ENCODE measurements at places on chromosomes 16 and 17.

GRCh38 chr16:5377280-5377898, 279.8 kb upstream of the EEF2KMT start:
- DNase-seq = no peak

- DNase-seq = no peak
Measured at GRCh38 chr16:9139965-9140364, 48.5 kb downstream of the HAPSTR1 start.

DNA sequence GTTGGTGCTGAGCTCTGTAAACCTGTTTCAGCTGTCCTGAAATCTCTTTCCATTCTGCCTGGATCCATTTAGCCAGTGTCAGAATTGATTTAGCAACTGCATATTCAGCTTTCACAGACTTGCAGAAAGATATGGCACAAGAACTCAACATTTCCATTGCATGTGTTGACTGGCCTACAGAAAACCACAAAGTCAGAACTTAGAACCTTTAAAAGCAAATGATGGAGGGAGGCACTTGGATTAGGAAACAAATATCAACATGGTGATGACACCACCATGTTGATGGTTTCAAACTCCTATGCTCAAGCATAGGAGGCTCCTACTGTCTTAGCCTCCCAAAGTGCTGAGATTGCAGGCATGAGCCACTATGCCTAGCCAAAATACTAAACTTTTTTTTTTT, 52.3 kb upstream of the ARL6IP1 start:
- no peak for DNase-seq

DNA sequence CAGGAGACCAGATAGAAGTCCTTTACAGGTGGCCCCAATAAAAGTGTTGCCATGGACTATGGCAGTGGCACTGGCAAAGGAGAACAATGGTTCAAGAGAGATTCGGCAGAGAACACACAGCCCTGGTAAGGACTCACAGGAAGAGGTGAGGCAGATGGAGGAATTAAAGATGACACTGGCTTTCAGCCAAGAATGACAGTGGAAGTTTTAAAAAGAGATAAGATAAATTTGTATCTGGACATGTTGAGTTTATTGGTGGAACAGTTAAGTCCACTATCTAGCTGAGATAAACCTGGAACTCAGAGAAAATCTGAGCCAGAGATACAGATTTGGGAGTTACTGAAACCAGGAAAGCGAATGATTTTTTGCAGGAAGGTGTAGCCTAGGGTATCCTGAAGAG, 20.1 kb downstream of the CMC2 start:
- DNase-seq = no peak

- DNase-seq = no peak
Measured at GRCh38 chr17:70405492-70406220, 236.3 kb downstream of the KCNJ2 start.

DNA sequence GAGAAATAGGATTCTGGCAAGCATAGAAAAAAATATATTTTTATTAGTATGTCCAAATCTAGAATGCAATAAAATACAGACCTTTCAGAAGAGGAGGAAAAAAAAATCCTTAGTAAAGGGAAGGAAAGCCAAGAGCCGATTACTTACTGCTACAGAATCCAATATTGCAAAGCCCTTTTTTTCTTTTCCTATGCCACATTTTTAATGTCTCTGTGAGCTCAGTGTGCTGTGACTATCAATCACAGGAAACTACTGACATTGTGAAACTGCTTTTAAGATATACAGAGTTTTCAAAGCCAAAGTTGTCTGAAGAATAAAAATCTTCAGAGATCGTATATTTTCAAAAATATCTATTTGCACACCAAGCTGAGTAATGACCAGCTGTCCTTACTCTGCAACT, 120.4 kb downstream of the CHD9NB start:
- no peak for DNase-seq

DNA sequence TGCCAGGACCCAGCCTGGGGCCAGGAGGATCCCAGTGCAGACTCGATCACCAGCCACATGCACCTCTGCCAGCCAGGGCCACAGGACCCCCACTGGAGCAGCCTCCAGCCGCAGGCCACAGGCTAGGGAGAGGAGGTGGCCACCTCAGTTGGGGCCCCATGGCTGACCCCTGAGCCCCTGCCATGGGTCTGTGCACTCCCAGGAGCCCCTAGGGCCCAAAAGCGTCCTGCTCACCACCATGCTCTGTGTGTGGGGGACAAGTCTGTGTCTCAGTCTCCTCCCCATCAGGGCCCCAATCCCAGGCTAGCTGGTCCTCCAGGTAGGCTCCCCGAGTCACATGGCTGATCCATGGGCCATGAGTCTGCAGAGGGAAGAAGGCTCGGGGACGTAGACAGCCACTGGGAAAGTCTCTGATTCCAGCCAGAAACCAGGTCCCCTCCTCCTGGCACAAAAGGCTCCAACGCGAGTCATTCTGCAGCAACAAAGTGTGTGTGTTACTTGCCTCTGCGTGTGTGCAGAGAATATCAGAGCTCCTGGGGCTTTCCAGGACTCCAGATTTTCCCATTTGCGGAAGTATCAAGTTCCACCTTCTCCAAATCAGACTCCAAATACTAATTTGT, 6.1 kb upstream of the PRSS8 start:
- no peak for DNase-seq

DNA sequence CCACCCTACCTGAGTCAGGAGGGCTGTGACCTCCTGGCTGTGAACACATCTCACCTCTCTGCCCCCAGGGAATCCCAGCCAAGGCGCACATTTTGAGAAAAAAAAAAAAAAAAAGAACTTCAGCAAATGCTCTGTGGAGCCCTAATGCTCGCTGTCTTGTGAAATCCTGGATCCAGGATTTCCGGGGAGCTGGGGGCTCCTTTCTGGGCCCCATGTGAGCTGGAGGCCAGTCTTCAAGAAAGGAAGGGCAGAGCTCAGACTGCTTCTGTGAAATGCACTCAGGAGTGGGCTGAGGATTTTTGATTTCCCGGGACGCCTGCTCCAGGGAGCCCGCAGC, 36.0 kb upstream of the EMP2 start:
- no peak for DNase-seq

Measured in T-helper 2 cell (primary cell).